EL (cell line): ENCODE measurements at places on chromosomes 7 and 10.

GRCh38 chr7:108222236-108222892, 92.2 kb upstream of the LAMB4 start:
- DNase-seq, result peak; percentile 66

DNA sequence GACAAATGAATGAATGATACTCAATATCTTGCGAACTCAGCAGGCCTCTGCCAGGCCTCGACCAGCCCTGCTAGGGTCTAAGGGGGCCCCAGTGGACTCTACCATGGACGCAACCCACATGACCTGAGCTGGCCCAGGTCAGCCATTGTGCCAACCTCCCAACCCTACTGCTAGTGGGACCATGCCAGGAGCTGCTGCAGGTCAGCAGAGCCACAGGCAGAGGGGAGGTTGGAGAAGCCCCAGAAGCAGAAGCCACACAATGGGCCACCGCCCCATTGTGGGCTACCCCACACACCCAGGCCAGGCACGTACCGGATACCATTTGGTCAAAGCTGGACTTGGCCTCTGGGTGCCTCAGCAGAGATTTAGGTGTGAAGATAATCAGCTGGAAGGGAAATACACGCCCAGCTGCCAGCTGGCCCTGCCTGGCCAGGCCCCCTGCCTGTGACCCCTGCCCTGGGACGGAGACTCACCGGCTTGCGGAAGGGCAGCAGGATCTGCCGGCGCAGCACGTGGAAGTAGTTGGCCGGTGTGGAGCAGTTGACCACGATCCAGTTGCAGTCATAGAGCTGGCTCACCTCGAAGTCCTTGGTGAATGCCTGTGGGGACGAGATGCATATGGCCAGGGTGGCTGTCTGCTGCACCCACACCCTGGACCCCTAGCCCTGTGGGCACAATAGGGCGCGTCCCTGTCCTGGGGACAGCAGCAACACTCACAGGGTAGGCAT, 24.5 kb downstream of the OGDHL start:
- DNase-seq, result no peak

DNA sequence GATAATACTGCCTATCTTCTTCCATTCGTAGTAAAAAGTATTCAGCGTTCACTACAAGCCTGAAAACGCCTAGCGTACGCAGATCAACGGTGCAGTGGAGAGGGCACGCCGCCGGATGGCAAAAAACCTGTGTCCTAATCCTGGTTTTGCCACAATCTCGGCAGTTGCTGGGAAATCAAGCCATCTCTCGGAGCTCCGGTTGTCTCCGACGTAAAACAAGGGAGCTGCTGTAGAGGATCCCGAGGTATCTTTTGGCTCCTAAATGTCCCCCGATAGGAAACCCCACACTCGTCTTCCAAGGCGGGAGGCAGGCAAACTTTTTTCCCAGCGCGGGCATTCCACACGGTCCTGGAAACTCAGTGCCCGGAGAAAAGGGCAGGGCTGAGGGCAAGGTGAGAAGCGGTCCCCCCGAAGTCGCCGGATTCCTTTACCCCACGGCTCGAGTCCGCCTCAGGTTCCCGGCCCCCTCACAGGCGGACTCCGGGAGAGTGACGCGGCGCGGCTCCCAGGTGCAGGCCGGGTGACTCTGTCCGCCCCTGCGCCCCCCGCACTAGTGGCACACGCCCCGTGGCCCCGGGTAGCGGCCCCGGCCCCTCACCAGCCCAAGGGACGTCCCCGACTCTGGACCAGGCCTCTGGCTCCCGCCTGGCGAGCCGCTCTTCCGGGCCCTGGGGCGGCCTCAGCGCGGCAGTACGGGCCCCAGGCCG, 649 bp downstream of the IDE start:
- peak; percentile 57 for DNase-seq

- DNase-seq, result no peak
These were observed 361.7 kb upstream of the ETV1 start for GRCh38 chr7:14351167-14351566.

- no peak for DNase-seq
These were observed 13.5 kb upstream of the PCGF5 start for GRCh38 chr10:91206837-91207474.

GRCh38 chr10:72702868-72703581, 11.1 kb downstream of the MCU start:
- DNase-seq, result peak; percentile 33

DNA sequence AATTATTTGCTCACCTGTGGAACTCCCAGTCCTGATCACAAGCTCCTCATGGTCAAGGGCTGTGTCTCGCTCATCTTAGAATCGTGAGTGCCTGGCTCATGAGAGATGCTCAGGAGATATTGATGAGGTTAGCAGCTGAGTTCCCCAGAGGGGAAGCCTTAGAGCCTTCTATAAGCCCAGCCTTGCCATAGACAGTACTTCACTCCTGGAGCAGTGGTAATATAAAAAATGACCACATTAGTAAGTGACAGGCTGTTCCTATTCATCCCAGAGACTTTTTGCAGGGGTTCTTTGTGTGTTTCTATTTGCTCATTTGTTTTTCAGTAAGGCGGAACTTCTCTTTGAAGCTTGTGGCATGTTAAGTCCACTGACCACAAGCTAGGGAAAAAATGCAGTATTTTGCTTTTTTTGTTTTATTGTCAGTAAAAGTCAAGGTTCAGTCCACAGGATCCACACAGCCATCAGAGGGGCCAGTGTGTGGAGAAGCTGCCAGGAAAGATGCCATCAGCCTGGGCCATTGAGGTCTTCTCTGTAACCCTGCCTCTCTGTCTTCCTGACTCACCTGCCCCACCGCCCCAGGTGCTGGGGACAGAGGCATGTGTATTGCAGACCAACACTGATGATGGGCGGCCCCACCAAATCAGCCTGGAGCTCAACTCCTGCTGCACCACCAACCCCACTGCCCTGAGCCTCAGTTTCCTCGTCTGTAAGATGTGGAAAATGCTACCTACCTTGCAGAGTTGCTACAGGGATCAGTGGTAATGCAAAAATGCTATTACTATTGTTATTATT, 36.4 kb upstream of the JCAD start:
- DNase-seq, result no peak

GRCh38 chr7:137869260-137869659, 22.5 kb upstream of the DGKI start:
- DNase-seq, result no peak

GRCh38 chr7:129690701-129691100, 79.2 kb downstream of the NRF1 start:
- peak; percentile 34 for DNase-seq

- DNase-seq, result no peak
These were observed 119.1 kb downstream of the NRBF2 start for GRCh38 chr10:63252095-63252762.
